CD4-positive, alpha-beta T cell treated with Interleukin-17A for 1 hour (primary cell): ENCODE measurements at places on chromosomes 7 and 10.
A peak's percentile ranks its signal among the peaks of the same experiment; 100 is the strongest.

DNA sequence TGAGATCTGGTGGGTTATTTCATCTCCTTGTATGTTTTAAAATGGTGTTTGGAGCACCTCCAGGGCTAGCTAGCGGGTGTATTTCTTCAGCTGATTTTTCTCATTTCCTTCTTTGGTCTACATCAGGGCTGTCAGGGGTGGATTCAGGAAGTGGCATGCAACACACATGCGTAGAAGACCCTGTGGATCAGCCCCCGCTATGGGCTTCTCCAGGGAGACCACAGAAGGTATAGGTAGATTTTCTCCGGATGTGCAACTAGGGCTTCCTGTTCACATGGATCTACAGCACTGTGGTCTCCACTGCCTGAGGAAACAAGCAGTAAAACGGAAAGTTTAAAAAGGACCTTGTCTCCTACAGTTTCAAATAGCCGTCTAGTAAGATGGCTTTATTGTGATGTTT is 10.4 kb downstream of the NUB1 start:
- peak; percentile 84 for DNase-seq

- no peak for DNase-seq
Observed at GRCh38 chr7:2617325-2617905, 14.4 kb upstream of the TTYH3 start.

- peak; percentile 60 for DNase-seq
Observed at GRCh38 chr10:119209035-119209735, 1.8 kb downstream of the GRK5 start.

- no peak for DNase-seq
Observed at GRCh38 chr7:1447551-1448244, 11.6 kb downstream of the MICALL2 start.

DNA sequence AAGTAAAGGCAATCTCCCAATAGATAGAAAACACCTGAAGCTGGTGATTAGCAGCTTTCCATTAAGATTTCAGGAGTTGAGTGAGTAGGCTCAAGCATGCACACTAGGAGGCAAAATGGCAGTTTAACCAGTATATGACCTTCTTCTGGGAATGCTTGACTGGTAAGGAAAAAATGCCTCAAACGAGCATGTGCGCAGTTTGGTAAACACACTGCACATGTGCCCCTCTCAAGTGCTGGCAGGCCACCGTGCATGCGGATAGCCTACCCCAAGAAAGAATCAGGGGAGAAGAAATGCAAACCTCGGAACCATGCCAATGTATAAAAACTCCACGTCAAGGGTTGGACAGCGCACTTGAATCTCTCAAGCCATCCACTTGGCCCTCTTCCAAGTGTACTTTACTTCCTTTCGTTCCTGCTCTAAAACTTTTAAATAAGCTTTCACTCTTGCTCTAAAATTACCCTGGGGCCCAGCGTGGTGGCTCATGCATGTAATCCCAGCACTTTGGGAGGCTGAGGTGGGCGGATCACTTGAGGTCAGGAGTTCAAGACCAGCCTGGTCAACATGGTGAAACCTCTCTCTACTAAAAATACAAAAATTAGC is 98.8 kb upstream of the CDK1 start:
- no peak for DNase-seq

- no peak for DNase-seq
Observed at GRCh38 chr7:28812616-28813015, 145.5 kb downstream of the TRIL start.

DNA sequence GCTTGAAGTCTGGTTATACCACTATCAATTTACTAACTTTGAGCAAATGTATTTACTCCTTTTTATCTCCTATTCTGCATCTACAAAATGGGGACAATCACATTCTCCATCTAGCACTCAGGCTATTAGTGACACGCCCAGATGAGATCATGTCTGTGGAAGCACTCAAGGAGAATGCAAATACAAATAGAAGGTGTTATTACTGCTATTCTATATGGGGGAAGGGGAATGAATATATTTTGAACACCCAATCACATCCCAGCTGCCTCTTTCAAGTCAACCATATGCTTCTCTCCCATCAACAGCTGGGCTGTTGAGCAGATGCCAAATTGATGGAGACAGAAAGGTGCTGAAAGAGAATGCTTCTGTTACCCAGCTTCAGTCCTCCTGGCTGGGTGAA is 23.5 kb downstream of the SGMS1 start:
- DNase-seq: no peak

GRCh38 chr10:33719005-33719703 is 384.7 kb upstream of the NRP1 start:
- DNase-seq: no peak

GRCh38 chr7:82044497-82045080 is 274.7 kb upstream of the HGF start:
- DNase-seq: peak; percentile 15

- DNase-seq: no peak
Observed at GRCh38 chr10:124007773-124008145, 85.6 kb downstream of the CHST15 start.

- no peak for DNase-seq
Observed at GRCh38 chr7:117323305-117323850, 520 bp upstream of the WNT2 start.

- DNase-seq: no peak
Observed at GRCh38 chr7:41104631-41105030, 598.3 kb downstream of the INHBA start.

- DNase-seq: no peak
Observed at GRCh38 chr10:71456631-71457030, 59.9 kb downstream of the CDH23 start.

DNA sequence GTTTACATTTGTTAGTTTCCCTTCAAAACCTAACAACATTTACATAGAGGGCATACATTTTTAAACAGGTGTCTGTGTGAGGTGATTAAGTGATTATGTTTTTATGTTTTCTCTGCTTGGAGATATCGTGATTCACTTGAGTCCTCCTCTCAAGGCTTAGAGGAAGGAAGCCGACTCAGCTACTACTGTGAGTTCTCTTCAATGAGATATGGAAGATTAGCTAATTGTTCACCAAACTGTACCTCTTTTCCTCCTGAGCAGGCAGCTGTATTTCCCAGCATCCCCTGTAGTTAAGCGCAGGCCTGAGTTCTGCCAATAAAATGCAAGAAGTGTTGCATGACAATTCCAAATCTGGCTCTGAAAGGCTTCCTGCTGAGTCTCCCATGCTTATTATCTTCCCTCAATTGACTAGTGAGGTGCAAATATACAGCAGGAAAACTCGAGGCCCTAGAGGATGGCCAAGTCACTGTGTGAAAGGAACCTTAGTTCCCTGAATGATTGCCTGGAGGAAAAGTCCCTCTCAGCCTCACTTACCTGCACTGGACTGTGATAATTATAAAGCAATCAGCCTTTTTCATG is 528.7 kb downstream of the GRM8 start:
- no peak for DNase-seq

DNA sequence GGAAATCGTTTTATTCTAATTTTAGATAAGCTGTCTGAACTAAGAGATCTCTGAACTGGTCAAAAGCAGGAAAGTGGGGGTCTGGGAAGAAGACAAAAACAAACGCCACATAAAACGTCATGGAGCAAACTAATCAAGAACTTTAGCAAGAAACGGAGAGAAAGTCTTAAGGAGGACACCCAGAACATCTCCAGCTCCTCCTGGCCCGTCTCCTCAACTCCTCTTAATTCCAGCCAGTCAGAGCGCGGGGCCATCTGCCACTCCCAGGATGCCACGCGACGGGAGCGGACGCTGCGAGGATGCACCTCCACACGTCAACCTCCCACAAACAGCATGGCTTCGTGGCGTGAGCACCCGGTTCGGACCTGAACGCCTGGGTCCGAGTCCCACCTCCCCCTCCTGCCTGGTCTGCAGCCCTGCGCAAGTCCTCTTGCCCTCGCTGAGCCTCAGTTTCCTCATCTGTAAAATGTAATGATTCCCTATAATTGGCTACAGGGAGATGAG is 598 bp downstream of the MMS19 start:
- peak; percentile 70 for DNase-seq

DNA sequence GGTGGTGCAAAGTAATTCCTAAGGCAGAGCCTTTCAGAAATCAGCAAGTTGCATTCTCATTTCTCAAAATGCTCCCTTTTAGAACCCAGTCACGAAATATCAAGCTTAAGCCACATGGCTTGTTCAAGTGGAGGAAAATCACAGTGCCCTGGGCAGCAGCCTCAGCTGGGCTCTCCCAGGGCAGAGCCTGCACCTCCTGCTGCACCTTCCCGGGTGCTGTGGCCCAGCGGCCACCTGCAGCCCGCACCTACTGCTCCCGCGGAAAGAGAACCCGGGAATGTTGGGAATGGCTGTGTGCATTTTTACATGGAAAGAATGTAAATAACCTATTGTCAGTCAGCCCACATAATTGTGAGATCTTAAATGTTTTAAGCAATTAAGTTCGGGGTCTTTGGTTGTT is 396.5 kb upstream of the VSTM2A start:
- no peak for DNase-seq

GRCh38 chr10:29709484-29710002 is 74.8 kb upstream of the SVIL start:
- no peak for DNase-seq

- no peak for DNase-seq
Observed at GRCh38 chr7:95700917-95701316, 71.4 kb upstream of the DYNC1I1 start.
